ENCODE measurements at places on chromosomes 16 and 17.
A peak's percentile ranks its signal among the peaks of the same experiment; 100 is the strongest.

DNA sequence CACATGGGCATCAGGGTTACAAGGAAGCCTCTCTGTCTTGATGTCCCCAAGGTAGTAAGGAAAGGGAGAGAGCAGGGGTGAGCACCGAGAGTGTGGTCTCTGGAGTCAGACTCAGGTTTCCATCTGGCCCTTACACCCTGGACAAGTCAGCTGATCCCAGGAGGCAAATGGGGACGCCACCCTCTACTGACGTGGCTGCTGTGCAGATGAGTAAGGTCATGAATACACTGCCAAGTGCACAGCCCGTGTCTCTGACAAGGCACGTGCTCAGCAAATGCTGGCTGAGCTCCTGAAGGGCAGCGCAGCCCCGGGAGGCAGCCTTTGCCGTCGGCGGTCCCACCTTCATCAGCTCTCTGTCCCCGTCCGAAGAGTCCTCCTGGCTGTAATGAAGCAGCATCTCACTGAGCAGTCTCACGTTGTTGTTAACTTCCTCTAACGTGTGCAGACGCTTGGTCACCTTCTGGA is 19.4 kb downstream of the GGA3 start:
- DNase-seq: no peak

DNA sequence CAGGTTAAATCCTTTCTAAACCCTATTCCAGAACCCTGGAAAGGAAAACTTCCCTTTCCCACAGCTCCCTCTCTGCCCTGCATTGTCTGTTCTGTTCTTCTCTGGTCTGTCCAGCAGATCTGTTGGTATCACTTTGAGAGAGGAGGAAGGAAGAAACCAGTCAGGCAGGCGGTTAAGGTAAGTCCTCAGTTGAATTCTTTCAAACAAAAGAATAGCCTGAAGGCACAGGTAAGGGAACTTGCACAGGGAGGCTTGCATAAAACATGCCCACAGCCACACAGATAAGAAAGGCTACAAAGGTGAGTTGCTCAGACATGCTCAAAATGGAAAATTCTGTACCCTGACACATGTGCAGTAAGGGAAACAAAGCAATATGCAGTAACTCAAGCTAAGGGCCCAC is 595.7 kb upstream of the CDH5 start:
- no peak for DNase-seq

DNA sequence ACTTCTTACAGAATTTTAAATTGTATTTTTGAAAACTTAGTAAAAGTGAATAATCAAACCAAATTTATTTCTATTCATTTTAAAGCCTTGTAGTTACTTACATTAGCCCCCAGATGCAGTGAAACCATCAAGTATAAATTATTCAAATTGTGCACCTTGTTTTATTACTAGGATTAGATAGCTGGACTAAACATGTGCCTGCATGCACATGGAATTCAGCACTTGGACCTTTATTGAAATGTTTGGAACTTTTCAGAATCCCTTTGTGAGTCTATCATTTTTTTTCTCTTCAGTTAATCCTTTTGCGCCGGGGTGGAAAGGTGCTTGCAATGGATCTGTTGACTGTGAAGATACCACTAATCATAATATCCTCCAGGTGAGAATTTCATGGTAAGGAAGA is 4.7 kb downstream of the ZPBP2 start:
- no peak for DNase-seq

DNA sequence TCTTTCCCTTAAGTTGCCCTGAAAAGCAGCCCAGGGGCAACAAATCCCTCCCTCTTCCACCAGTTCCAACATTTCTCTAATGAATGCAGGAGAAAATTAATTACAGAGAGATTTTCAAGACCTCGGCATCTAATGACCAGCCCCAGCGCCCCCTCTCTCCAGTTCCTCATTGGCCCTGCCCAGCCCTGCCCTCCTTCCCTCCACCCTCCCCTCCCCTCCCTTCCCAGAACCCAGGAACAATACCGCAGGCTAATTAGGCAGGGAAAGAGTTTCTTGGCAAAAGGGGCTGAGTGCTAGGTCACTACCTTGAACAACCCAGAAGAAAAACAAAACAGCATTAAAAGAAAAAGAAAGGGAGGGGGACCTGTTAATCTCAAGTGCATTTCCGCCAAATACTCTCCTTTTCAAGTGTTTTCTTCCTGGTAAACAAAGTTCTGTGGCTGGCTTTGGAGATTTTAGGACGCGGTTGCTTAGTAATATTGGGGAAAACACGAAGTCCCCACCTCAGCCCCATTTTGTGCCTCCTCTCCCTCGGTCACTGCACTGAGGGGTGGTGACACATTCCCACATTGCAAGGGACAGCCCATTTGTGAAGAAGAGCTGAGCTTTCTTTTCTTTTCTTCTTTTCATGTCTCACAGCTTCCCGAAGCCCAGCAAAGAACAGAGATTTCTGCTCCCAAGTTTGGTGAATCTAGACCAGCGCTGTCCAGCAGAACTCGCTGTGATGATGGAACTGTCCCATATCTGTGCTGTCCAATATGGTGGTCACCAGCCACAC is 215.4 kb downstream of the SOX9 start:
- peak; percentile 48 for DNase-seq

DNA sequence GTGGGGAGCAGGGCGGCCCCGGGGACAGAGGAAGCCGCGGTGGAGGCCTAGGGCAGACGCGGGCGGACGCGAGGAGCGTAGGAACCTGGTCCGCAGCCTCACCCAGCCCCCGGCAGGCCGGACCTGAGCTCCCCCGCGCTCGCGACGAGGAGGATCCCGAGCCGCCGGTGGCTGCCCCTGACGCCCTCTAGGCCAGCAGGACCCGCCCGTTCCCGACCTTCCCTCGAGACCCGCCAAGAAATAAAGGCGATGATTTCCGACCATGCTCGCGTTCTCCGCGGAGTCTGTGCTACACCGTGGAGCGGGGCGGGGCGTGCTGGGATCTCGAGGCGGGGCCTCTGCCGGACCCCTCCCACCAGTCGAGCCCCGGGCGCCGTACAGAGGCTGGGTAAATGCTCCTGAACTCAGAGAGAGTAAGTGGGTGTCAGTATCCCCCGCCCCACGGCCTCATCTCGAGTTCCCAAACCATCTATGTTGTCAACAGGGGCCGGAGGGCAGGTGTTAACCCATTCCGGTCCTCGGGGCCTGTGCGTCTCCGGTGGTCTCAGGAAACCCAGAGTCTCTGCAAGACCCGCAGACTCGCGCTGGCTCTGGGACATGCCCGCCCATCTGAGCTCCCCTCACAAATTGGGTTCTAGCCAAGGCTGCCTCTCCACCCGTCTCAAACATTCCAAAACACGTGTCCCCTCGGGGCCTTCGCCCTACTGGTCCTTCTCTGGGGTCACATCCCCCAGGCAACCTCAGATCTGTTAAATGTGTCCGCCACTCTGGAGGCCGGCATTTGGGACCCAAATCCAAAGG is 13.7 kb downstream of the SYCE1L start:
- peak; percentile 64 for DNase-seq

DNA sequence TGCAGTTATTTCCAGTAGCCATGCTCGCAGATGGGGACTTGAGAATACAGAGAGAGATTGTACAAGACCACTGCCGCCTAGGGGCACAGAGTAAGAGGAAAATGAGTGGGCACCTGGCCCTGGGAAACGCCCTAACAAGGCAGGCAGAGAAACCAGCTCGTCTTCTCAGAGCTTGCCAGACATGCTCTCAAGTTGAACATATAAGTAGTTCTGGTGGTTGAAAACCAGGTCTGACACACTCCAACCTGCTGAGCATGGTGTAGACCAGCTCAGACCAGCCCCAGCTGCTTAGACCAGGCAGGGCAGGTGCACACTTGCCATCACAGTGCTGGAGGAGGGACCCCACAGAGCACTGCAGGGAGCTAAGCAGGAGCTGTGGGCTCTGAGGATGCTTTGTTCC is 250.5 kb downstream of the CPPED1 start:
- no peak for DNase-seq

- DNase-seq: no peak
Observed at GRCh38 chr17:7354262-7354843, 603 bp upstream of the TMEM95 start.

DNA sequence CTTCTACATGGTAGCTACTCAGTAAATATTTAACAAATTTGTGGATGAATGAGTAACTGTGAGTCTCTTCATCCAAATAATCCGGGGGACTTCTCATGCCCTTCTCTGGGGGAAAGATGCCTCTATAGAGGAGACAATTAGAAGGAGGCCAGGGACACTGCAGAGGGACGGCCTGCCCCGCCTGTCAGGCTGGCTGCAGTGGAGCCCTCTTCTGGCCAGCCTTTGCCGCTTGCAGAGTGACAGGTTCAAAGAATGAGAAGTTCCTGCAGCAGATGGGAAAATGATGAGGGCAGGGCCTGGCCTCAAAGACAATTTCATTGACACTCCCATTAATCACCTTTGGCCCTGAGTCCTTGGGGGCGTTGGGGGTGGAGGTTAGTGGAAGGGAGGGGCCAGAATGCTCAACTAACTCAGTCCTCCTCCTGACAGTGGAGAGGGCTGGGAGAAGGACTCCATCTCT is 339.0 kb downstream of the MAF start:
- DNase-seq: peak; percentile 29

GRCh38 chr17:73042225-73042624 is 50.3 kb downstream of the SLC39A11 start:
- no peak for DNase-seq

DNA sequence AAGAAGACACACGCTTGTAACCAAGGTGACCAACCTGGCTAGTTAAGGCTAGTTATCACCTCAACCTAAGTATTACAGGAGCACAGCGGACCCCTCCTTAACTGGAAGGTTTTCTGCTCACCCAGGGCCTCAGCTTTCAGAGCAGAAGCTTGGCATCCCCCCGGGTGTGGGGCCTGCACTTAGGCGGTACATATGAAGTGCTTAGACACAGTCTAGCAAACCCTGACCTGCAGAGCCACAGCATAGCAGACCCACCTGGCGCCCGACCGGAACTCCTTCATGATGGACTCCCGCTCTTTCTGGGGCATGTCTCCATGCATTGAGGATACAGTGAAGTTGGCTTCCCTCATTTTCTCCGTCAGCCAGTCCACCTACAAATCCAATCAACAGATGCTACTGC is 9.8 kb downstream of the EIF4A3 start:
- no peak for DNase-seq

DNA sequence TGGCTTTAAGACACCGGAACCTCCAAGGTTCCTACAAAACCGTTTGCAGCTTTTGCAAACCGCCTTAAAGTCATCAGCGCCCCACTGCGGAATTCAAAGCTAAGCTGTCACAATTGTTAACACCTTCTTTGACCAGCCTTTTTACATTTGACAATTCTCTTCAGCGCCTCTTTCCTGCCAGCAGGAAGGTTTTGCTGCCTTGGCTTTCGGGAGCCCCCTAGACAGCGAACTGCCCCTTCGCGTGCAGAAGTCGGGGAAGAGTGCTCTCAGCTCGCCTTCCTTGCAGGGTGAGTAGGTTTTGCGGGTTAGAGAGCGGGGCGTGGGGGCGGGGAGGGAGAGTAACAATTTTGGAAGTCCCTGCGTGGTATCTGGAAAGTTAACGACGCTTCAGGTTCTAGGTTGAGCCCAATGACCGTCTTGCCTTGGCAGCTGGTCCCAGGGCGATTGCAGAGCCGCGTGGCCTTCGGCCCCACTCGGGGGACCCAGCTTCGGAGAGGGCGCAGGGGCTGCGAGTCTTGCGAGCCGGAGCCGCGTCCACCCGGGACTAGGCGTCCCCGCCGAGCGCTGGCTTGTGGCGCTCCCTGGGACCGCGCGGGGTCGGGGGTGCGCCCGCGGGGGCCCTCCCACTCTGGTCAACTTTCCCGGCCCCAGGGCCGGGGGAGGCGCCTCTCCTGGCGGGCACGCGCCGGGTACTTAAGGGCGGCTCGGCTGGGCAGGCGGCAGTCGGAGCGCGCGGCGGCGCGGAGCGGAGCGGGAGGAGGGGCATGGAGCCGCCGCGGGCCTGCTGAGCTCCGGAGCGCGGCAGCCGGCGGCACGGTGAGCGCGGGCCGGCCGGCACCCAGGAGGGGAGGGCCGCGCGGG is at the start of gene HAS3:
Gene HAS3 (plus strand): TSS at position 153 of the 861 bp plus-strand sequence. CDS start 3,743 bp downstream, outside the sequence.
- peak; percentile 70 for DNase-seq

DNA sequence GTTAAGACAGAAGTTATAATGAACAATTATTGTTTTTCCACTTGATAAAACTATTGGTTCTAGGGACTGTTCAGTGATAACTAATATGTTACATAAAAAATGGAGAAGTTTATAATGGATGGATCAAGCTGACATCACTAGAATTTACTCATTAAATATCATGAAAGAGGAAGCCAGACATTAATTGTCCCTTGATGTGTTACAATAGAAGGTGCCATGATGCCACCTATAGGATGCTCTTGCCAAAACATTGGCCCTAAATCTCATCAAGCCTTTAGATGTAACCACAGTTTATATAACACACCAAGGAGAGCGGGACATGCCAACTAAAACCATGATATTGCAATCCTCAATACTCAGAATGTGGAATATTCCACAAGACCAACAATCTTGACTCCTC is 147.9 kb upstream of the MON1B start:
- no peak for DNase-seq

DNA sequence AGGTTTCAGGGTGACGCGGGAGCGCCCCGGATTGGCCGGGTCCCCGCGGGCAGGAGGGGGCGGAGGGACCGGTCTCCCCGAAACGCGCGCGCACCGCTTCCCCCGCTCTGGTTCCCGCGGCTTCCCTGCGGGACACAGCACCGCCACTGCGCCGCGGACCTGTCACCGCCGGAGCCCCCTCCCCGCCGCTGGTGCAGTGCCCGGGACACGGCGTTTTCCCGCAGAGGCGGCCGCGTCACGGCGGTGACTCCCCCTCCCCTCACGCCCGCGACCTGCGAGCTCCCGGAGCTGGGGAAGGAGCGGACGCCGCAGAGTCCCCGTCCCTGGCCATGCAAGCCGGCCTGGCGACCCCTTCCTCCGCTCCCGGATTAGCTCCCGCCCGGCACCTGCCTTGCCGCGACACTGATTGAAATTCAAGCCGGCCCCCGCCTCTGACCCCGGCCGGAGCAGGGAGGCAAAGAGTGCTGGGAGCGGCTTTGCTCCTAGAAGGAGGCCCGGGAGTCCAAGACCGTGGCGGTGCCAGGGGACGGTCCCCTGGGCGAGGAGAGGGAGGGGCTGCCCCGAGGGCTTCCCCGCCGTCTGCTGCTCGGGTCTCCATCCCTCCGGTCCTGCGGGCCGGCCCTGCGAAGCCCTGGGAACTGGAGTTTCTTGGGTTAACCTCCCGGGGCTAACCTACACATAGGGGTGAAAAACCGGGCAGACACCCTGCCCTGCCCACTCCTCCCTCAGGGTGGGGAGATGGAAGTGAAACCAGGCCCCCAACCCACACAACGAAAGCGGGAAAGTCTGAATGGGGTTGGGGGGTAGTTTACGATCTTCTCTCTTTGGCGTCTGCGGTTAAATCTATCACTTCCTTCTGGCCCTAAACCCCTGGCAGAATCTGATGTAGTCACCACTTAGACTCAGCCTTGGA is 1.0 kb downstream of the RHBDL3 start:
- DNase-seq: peak; percentile 57
